ENCODE measurements at places on chromosomes 7 and 10.

DNA sequence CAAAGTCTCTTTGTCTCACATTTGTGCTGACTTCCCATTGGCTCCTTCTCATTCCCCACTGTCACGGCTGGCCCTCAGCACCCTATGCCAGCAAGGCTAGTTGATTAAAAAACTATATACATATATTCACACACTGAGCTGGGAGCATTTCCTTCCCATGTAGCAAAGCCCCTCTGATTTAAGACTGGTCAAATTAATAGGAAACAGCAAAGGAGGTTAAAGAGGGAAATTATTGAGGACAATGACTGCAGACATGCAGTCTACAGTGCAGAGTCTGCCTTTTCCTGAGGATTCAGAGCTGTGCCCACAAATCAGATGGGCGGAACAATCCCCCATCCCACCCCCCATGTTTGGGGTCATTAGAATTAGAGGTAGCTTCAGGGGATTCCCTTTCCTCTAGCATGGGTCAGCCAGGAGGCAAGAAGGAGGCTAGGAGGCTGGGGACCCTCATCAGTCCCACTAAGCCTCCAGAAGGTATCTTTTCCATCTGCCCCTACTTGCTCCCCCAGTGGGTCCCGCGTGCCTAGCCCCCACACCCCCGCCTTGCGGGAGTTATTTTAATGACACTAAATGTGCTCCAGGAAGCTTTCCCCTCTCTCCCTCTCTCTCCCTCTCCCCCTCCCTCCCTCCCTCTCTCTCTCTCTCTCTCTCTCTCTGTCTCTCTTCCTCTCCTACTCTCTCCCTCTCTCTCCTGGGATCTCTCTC is 9.8 kb upstream of the DLX6 start:
- no peak for DNase-seq

DNA sequence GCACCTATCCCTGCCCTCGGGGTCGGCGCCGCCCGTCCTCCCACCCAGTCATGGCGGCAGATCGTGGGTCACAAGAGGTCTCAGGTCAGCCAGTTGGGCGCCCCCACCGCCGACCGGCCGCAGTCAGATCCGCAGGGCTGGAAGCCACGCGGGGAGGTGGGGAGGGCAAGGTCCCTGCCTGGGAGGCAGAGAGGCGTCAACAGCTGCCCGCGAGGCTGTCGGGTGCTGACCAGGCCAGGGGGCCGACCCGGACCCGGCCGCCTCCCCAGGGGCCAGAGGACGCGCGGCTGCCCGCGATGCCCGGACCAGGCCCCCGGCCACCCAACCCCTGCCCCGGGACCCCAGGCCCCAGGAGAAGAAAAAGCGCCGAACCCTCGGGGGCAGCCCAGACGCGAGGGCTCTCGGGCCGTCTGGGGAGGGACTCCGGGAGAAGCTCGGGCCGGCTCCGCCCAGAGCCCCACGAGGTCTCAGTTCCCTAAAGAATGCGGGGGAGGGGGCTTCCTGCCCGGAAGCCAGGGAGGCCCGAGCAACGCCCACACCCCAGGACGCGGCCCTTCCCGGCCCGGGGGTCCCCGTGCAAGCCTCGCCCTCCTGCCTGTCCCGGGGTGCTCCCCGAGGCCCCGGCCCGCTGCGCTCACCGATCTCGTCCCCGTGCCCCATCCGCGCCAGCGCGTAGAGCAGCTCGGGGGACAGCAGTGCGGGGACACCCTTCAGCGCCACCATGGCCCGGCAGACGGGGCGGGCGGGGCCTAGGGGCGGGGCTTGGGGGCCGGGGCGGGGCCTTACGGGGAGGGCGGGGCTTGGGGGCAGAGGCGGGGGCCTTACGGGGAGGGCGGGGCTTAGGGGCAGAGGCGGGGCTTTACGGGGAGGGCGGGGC is at the start of gene FUOM:
Gene FUOM (minus strand): TSS at position 735 of the 877 bp plus-strand sequence. CDS start 12 bp downstream, at position 723.
- no peak for DNase-seq

DNA sequence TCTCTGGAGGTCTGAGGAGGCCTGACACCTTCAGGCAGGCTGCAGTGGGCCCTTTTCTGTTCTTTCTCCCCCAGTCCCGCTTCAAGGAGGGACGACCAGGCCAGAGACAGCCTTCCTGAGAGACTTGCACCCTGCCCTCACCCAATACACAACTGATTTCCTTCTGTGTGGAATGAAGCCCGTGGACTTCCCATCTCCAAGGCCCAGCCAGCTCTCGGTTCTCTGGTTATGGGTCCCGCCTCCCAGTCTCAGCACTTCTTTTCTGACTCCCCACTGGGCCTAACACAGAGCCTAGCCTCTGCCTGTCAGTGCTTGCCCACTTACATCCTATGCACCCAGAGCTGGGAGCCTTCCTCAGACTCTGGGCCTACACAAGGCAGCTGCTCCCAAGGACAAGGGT is 24.1 kb upstream of the ADCYAP1R1 start:
- no peak for DNase-seq

DNA sequence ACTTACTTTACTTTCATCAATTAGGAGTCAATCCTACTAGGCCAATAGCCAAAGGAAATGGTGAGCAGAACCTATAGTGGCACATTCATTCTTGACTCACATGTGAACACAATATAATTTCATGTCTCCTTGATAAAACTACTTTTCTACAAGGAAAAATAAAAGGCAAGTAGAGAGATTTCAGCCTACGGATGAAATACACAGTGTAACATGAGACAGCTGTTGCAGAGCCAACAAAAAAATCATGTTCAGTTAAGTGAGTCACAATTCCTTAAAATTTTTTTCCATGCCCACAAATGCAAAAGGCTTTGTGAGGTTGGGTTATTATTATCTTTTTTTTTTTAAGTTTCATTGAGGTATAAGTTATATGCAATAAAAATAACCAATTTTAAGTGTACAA is 54.8 kb downstream of the GPR141 start:
- DNase-seq = no peak

DNA sequence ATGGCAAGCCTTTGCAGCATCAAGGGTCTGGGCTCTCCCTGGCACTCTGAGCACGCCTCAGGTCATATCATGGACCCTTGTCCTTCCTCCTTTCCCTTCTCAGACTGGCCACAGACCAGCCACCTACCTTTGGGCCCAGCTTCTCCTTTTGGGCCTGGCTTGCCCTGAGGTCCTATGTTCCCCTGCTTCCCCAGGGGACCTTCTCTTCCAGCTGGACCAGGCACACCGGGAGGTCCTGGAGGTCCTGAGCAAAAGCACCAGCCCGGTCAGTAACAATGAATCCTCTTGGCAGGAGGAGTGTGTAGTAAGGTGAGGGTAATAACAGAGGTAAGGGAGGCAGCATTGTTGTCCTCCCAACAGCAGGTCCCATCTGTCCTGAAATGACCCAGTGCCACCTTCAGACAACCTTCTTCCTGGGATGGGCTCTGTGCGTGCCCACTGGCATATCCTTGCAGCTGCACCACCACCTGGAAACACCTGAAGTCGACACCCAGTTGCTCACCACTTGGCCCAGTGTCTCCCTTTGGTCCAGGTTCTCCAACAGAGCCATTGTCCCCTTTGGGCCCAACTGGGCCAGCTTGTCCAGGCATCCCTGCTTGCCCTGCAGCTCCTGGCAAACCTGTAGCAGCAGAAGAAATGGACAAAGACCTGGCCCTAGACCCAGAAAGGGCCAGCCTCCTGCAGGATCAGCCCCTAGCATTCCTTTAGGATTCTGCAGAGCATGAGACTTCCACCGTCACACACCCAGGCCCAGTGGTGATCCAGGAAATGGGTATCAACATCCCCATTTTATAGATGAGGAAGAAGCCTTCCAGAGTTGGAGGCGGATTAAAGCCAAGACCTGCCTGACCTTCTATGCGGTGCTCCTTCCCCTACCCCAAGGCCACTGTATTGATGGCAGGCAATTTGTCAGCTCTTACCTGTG is 6.4 kb downstream of the SFTPD start:
- no peak for DNase-seq

DNA sequence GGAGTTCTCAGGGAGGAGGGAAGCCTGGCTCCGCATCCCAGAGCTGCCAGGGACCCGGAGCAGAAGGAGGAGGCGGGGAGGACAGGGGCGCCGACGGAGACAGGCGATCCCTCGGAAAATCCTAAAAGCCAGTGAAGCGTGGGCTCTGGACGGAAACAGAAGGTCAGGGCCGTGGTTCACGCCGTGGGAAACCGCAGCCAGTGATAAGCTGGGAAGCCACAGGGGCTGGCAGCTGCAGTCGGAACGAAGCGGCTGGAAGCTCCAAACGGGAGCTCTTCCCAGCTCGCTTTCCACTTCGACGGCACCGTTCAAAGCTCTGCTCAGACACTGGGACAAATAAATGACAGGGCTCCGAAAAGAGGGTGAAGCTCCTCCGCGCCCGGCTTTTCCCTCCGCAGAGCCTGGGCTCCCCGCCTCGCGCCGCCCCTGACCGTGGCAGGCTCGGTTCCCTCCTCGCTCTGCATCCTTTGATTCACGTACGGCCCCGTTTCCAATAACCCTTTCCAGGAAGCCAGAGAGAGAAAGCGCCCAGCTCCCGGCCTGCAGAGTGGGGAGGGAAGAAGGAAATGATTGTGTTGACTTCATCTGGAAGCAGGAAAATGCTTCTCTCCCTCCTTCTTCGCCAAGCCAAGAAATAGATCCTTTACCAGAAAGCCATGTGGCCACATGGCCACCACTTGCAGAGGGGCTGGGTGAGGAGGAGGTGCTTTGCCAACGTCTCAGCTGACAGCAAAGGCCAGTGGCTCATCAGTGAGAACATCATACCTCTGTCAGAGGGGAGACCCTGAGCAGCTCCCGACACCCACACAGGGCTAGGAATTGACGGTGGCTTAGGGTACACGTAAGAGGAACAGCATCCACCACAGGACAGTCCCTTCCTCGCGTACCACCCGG is 57.4 kb downstream of the ADRB1 start:
- DNase-seq = no peak

GRCh38 chr10:29807163-29807806 is 172.5 kb upstream of the SVIL start:
- DNase-seq = peak; percentile 13

GRCh38 chr10:88089498-88089897 is 226.1 kb downstream of the PTEN start:
- DNase-seq = no peak

DNA sequence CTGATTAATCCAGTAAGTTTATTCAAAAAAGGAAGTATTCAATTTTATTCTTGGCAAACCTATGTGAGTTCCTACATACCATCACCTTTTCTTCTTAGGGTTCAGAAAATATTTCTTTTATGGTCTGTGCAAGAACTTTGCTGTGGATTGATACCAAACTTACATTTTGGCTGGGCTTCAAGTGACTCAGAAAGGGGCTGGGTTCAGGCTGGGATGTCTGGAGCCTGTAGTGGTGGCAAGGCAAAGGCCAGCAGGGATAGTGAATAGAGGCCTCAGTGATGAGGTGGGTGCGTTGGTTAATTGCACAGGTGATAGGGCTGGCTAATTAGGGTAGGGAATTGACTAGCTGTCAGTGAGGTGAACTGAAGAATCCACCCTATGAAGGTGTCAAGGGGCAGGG is 40.2 kb upstream of the ATXN7L1 start:
- DNase-seq = no peak

DNA sequence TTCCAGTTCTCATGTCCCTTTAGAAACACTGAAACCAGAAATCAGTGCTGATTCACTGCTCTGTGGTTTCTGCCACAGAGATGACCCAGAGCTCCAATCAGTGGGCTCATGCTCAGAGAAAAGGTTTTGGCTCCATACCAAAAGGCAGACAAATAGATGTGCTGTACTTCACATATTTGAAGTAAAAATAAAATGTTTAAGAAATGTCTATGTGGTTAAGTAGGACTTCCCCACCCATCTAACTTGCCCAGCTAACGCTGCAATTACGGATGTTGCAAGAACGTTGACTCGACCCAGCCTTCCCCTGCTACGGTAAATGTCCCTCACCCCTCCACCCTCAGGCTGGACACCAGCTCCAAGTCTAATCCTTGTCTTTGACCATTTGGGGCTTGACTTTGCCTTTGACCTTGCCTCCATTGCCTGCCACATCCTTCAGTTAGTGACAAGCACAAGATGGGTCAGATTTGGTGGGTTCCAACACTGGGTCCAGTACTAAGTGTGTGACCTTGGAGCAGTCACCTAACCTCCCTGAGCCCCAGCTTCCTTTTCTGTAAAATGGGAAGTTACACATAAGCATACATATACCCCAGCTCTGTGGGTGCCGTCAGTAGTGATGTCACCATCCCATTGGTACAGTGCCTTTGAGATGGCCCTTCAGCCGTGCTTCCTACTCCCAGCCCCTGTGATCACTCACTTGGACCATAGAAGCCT is 95.8 kb downstream of the CHST15 start:
- DNase-seq = peak; percentile 99

DNA sequence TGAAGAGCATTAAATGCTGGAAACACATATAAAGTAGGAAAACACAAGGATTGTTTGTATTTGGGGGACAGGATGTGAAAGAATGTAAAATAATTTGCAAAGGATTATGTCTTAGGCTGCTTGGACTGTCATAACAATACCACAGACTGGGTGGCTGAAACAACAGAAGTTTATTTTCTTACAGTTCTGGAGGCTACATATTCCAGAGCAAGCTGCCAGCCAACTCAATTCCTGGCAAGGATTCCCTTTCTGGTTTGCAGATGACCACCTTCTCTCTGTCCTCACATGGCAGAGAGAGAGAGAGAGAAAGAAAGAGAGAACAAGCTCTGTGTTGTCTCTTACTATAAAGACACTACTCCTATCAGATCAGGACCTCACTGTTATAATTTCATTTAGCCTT is 8.8 kb upstream of the LAMB4 start:
- DNase-seq = no peak

- DNase-seq = no peak
These were observed 38.9 kb upstream of the RHEB start for GRCh38 chr7:151558575-151558974.

GRCh38 chr7:64603271-64603670 is 40.4 kb upstream of the ZNF680 start:
- no peak for DNase-seq

GRCh38 chr10:71371750-71372166 is 25.0 kb upstream of the CDH23 start:
- no peak for DNase-seq

DNA sequence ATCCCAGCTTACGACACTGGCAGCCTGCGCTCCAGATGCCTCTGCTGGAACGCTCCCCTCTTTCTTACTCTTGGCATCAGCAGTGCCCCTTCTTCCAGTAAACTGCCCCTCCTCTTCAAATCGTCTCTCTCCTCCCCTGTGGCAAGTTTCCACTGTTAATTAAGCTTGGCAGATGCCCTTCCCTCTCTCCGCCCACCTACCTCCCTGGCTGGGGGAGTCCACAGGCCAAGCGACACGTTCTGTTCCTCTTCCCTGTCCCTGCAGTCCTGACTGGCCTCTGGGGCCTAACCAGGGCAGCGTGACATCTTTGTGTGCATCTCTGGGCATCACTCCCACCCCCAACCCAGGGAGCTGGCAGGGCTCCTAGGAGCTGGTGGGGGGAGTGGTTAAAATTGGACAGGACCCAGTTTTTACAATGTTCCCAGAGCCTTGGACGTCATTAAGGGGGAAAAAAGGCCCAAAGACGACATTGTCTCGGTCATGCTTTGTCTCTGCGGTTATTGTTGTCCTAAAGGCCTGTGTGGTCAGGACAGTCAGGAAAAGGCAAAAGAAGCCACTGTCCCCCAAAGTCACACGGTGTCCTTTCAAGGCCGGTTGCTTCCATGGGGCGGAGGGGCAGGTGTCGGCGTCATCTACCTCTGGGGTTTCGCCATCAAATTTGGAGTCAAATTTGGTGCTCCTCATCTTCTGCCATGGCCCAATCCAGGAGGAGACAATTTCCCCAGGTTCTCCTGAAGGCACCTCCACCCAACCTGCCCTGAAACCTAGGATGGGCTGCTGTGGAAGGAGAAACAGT is 54.2 kb downstream of the DLG5 start:
- DNase-seq = no peak

- DNase-seq = no peak
These were observed 42.5 kb downstream of the FOXK1 start for GRCh38 chr7:4724648-4725013.
